Sciatic nerve (tissue), 2 donors: ENCODE measurements at places on chromosomes 2 and 18.

DNA sequence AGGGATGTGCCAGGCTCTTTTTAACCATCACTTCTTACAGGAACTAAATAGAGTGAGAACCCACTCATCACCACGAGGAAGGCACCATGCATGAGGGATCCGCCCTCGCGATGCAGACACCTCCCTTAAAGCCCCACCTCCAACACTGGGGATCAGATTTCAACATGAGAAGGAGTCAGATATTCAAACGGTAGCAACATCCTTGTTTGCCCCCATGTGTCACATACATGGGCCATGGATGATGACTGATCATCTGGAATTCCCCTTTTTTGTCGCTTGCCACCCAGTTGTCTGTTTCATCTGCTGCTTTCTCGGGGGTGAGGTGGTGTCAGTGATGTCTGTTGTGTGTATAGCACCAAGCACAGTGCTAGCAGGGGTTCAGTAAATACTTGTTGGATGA, 57.9 kb downstream of the NCK2 start:
- no peak for DNase-seq

DNA sequence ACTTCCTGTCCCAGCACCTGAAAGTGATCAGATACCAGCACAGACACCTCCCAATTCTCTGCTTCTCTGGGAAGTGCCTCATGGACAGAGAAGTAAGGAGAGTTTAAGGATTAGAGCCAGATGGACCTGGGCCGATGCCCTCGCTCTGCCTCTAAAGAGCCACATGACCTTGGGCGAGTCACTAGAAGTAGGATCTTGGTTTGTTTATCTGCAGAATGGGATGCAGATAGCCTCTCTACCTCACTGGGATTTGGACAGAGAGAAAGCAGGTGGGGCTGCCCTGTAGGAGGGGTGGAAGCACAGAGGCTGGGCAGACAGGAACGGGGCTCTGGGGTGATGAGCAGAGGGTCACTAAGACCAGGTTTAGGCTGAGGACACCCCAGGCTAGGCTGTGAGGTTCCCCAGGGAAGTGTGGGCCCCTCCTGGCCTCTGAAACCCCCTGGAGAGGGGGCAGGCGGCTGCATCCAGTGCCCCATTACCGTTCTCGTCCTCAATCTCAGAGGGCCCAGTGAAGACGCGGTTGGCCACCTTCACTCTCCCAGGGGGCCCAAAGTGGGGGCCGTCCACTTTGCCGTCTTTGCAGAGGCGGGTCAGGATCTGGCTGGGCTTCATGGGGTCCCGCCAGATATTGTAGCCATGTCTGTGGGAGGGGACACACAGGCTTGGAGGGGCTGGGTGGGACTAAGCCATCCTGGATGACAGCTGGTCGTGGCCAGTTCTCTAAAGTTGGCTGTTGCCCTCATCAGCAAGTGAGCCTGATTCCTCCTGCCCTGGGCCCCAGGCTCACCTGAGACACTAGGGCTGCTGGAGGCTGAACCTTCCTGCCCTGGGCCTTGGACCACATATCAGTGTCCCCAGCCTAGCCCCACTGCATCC, 13.3 kb downstream of the OTOF start:
- DNase-seq, result peak; percentile 41

GRCh38 chr2:94964193-94964592, 61.3 kb upstream of the MAL start:
- no peak for DNase-seq

DNA sequence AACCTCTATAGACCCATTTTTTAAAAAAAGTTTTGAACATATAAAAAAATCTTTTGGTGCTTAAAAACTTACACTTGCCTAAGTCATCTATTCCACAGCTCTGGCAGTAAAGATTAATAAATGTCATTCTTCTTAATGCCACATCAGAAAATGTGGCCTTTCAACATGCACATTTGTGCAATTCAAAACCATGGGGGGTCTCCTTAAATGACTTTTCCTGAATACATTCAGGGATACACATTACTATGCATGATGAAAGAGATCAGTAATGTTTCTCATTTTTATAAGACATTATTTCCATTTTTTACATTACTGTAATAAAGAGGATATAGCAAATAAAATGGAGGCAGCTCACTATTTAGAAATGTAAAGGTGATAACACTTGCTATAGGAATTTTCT, 142.3 kb downstream of the RBM43 start:
- DNase-seq, result no peak

DNA sequence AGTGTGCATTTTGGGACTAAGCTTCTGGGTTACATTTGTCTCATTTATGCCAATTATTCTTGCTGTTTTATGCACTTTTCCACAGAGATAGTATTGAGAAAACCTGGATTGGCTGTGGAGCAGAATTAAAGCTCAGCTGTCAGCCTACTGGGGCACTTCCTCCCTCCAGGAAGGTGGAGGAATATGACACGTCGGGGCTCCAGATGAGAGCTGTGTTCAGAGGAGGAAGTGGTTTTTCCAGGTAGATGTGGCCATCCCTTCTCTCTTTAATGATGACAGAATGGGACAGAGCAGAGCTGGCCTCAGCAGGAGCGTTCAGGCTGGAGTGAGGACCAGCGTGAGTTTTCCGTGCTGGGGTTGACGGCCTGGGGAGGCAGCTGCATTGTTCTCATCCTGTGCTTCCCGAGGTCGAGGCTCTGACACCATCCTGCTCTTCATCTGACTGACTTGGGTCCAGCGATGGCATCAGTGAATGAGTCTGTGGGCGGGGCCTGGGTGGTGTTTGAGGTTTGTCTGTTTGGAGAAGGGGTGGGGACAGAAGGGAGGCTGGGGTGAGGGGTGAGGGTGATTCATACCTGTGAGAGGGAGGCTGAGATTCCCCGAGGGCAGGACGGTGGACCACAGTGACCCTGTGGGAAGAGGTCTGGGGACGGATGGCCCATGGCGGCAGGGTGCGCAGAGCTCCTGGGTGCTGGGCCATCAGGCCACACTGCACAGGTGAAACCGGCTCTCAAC, 207.0 kb downstream of the LDLRAD4 start:
- DNase-seq, result no peak

- DNase-seq, result no peak
These were observed 477 bp upstream of the WDCP start for GRCh38 chr2:24047703-24048033.

- DNase-seq, result no peak
These were observed 53.1 kb downstream of the PDCL3 start for GRCh38 chr2:100615886-100616285.

DNA sequence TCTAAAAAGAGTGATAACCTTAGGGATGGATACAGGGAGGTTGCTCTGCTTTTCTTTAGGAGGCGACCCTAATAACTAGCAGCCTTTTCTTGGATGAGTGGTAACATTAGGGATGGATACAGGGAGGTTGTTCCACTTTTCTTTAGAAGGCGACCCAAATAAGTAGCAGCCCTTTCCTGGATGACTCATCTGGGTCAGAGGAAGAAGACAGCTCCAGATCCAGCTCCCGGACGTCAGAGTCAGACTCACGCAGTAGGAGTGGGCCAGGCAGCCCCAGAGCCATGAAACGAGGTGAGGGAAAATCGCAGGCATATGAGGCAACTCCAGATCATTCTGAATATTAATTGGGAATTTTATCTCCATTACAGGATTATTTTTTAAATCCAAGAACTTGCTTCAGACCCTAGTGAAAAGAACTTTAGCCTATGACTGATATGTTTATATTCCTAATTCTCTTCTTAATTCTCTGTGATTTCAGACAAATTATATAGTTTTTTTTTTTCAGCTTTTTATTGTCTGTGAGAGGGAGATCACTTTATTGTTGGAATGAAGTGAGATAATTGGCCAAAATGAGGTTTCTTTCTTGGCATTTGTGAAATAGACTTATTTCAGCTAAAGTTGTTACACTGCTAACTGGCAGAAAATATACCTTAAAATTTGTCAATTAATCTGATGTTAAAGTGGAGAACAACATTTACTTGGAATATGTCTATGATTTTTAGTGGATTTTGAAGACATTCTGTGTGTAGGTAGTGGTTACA, 31.2 kb upstream of the C1GALT1C1L start:
- peak; percentile 61 for DNase-seq

GRCh38 chr2:30373881-30374302, 73.2 kb upstream of the LCLAT1 start:
- DNase-seq, result no peak

- DNase-seq, result no peak
These were observed 54.2 kb downstream of the SERTAD2 start for GRCh38 chr2:64599469-64599868.

DNA sequence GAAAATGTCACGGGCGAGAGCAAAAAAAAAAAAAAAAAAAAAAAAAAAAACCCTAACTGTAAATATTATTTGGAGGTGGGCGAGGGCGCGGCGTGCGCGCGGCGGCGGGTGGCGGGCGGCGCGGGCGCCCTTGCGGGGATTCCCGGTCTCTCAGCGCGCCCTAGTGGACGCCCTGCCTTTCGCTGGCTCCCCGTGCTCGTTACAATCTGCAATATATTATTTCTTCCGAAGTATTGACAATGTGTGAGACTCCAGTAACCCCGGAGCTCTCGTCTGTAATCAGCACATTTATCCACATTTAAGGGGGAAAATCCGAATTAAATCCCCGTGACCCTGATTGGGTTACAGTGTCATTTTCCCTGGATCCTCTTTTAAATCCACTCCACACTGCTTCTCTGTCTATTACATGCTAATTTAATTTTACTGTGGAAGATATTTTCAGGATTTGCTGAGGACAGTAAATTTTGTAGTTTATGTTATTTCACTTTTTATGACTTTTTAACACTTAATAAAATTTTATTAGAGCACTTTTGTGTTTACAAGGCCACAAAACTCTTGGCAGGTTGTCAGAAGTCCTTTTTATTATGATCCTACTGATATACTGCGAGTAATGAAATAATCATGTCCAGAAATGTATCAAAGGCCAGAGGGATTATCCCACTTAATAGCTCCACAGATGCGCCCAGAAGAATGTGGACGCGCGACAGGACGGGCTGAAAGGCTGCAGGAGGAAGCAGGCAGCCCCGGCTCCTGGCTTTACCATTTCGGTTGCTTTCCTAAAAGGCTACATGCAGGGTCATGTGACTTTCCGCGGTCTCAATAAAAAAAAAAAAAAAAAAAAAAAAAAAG, 369.1 kb downstream of the MTX2 start:
- DNase-seq, result peak; percentile 85

DNA sequence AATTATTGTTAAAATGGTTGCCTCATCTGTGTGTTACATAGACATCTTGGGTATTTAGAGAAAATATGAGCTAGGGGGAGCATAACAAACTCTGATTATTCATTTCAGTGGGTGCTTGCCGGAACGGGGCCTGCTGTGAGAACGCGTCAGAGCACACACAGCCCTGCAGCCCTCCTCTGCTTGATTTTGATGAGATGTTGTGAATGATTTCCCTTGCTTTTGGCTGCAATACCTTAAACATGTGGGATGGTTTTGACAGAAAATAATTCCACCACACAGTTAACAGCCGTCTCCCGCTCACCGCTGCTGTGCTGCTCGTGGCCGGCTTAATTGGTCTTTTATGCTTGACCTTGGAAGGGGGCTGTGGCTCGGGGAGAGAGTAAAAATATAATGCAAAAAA, 49.9 kb upstream of the TXNDC2 start:
- DNase-seq, result no peak

DNA sequence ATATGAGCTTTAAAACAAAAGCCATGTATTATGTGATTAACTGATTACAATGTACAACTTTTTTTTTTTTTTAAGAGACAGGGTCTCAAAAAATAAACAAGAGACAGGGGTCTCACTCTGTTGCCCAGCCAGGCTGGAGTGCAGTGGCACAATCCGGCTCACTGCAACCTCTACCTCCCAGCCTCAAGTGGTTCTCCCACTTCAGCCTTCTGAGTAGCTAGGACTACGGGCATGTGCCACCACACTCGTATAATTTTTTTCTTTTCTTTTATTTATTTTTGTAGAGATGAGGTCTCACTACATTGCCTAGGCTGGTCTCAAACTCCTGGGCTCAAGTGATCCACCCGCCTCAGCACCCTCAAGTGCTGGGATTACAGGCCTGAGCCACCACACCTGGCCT, 103.1 kb downstream of the ATAD2B start:
- no peak for DNase-seq

- DNase-seq, result no peak
These were observed 1.5 kb downstream of the CREB1 start for GRCh38 chr2:207531032-207531952.

DNA sequence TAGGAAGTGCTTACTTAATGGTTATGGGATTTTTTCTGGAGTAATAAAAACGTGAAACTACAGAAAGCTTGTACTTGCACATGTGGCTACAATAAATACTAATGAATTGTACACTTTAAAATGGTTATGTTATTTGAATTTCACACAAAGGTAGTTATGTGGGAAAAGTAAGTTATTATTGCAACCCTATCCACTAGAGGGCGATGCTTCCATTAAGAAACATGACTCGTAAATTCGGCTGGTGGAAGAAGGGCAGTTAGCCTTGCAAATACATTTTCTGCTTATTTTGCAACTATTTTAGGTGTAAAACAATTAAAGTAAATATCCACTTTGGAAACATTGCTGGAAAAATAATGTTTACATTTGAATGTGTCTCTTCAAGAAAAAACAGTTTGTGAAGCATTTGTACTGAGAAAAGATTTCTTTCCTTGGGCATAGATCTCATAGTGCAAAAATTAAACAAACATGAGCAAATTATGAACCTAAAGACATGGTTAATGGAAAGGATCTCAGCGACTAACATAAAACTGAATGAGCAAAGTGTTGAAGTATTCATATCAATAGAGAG, 68.1 kb upstream of the CSRNP3 start:
- no peak for DNase-seq

- DNase-seq, result no peak
These were observed 254.9 kb downstream of the TMX3 start for GRCh38 chr18:68459968-68460367.

- DNase-seq, result no peak
These were observed 529.2 kb upstream of the KLHL29 start for GRCh38 chr2:22855761-22856184.
